ENCODE measurements at places on chromosomes 4 and X.

- DNase-seq: no peak
Observed at GRCh38 chr4:71360844-71361243, 22.0 kb downstream of the SLC4A4 start.

DNA sequence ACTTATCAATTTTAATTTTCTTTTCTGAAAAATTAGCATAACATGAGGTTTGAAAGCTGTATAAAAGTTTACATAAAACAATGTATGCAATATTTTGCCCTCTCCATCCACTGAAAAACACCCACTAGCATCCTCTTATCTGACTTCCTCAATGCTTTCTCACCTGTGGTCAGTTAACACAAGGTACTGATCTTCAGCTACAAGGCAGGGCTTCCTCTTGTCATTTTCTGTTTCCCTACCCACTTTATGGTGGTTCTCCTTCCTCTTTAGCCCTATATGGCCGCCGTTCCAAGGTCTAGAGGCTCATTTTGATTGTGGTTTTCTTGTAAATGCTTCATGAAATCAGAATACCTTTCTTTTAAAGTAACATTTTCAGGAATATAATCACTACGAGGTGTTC lies 618.6 kb upstream of the CPEB2 start:
- no peak for DNase-seq

DNA sequence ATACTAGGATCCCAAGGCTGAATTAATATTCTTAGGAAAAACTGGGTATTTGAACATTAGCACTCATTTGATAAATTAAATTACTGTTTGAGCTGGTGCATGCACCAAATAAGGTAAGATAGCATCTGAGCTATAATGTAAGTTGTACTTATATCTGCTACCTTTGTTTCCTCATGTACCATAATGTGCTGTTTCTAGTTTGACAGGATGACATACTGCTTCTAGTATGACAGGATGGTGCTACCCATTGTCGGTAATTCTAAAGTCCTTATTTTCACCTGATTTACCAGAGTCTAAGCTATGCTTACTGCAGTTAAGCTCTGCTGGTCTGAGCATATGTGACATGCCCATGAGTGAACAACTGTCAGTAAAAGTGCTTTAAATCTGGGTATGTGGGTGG lies 1017.5 kb upstream of the IGFBP7 start:
- DNase-seq: no peak

- no peak for DNase-seq
Observed at GRCh38 chr4:26763063-26763462, 97.6 kb upstream of the STIM2 start.

DNA sequence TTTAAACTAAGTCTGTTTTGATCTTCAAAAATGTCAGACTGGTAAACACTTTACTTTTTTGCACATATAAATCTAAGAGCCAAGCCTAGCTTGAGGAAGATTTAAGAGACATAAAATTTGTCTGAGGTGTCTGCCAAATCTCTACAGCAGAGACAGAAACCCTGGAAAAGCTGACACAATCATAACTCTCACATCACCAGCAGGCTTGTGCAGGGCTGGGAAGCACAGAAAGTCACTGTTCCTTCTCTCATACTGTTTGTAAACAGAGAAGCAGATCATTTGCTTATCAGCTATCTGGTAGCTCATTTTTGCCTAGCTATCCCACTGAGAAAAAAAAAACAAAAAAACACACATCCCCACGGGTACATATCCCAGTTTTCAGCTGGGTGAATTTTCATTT lies 7.0 kb downstream of the ENOX2 start:
- DNase-seq: peak; percentile 23

DNA sequence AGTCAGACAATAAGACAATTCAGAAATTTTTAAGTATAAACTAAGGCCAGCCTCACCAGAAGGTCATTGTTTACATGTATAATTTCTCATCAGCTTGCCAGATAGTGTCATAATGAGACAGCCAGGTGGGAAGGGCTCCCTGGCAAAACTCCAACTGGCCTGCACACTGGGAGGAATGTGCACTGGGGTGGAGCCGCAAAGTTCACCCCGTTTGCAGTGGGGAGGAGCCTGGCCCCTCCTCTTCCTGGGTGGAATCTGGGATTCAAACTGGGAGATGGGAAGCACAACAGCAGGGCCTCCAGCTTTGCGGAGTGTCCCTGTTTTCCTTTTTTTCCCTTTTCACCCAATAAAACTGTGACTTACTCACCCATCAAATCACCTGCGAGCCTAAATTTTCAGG lies 329.9 kb downstream of the SMARCA1 start:
- DNase-seq: no peak

DNA sequence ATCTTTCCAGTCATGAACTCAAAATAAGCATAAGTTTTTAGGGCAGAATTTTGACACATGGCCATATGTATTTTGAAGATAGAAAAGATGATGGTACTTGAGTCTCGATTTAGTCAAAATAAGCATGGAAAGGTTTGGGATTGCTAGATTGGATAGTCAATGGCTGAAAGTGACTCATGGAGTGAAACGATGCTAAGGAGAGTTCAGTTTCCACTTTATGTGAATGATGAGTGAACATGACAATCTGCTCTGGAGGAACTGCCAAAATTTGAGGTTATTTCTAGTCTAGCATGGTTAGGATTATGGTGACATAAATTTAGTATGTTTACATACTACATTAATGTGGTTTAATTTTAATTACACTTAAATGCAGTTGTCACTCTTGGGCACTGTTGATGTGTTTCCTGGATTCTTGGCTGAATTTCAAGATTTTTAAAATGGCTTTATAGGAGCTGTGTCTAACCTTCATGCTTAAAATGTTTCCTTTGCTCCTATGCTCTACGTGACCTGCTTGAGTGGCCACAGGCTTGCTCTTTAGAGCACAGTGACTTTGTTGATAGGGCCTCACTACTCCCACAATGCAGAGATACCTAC lies 17.1 kb downstream of the DDX3X start:
- DNase-seq: no peak

DNA sequence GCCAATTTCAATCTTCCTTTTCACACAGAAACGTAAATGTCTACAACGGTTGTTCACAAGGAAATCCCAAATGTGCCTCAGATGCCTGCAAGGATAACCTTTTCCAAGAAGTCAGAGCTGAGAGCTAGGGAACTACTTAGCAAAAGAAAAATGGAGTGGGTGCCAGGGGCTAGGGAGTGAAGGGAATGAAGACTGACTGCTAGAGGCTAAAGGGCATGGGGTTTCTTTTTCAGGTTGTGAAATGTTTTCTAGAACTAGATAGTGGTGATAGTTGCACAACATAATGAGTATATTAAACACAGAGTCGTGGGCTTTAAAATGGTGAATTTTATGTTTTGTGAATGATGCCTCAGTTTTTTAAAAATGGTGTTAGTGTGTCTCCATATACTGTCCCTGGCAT lies 53.4 kb downstream of the CD99L2 start:
- no peak for DNase-seq

DNA sequence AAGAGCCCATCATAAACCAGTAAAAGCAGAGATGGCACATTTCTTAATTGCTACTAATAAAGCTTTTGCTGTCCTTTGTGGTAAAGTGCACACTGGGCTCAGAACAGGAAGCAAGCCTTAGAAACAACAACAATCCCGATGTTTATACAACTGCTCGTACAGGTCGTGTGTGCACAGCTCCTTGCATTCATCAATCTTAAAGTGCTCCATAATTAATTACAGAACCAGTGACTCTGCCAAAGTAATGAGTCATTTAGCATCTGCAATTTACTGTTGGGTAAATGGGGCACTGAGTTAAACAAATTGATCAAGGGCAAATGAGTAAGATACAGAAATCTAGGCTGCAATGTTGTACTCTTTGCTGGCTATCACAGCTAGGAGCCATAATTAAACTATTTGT lies 61.3 kb upstream of the TXK start:
- DNase-seq: no peak

DNA sequence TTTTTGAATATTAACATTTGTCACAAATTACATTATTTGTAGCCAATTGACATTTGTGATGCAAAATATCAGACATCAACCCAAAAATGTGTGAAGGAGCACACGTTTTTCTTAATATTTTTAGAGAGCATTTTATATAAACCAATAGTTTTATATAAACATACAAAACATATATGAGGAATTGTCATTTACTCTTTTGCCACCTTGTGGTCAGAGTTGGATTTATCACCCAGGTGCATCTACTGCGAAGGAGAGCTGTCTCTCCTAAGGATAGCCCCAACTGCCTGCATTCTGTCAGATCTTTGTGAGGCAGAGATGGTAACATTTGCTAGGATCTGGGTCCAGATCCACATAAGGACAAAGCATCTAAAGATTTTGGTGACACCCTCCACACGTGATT lies 2.5 kb upstream of the USP27X start:
- no peak for DNase-seq

- no peak for DNase-seq
Observed at GRCh38 chr4:53161787-53162433, 204.0 kb downstream of the SCFD2 start.

GRCh38 chr4:184282251-184282713 lies 64.6 kb upstream of the ENPP6 start:
- no peak for DNase-seq

- DNase-seq: no peak
Observed at GRCh38 chr4:118898684-118899138, 10.1 kb downstream of the SYNPO2 start.

- no peak for DNase-seq
Observed at GRCh38 chr4:185920171-185920570, 108.2 kb upstream of the SORBS2 start.

DNA sequence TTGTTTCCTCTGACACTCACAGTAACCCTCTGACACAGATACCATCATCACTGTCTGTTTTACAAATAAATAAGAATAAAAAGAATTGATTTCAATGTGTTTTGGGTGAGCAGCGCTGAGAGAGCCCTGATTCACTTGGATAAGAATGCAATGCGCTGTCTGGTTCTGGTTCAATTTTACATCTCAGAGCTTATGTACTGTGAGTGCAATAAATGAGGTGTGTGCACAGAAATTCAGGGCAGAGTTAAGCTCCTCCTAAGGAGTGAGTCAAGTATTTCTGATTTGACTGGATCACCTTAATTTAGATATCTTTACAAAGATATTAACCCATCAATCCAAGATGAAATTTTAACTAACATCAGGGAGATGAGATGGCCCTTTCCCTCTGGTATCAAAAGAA lies 11.2 kb downstream of the FAM9C start:
- DNase-seq: no peak

DNA sequence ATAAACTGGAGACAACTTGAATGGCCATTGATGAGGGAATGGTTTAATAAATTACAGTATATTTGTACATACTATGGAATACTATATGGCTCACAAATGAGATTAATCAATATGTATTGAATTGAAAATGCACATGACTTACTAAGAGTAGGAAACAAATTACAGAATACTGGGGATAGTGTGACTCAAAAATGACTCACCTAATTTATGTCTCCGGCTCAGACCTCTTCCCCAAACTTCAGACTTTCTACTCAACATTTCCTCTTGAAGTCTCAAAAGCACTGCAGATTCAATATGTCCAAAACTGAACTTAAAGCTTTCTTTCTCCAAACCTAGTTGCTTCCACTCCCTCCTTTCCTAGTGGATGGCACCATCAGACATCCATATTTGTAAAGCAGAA lies 28.8 kb upstream of the GRIA3 start:
- no peak for DNase-seq

- DNase-seq: no peak
Observed at GRCh38 chrX:14354521-14354920, 174.8 kb upstream of the GLRA2 start.

- DNase-seq: no peak
Observed at GRCh38 chrX:85379174-85379907, at the start of gene POF1B. TSS of gene POF1B (minus strand) at chrX:85379665. CDS start at chrX:85379454, 211 bp downstream.

DNA sequence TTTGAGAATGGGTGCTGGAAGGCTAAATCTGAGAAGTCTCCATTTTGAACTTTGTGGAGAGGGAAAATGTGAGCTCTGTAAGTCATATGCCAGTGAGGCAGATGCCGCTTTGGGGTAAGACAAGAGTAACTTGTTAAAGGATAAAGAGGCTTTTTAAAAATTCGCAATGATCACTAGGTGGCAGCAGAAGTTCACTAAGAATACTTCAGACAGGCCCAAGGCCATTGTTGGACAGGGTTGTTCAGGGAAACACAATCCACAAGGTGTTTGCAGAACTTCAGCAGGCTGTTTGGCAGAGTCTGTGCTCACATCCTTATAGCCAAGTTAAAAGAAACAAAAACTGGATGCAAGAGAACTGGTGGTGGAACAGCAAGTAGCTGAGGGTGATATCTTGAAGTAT lies 13.7 kb upstream of the PIGA start:
- no peak for DNase-seq

DNA sequence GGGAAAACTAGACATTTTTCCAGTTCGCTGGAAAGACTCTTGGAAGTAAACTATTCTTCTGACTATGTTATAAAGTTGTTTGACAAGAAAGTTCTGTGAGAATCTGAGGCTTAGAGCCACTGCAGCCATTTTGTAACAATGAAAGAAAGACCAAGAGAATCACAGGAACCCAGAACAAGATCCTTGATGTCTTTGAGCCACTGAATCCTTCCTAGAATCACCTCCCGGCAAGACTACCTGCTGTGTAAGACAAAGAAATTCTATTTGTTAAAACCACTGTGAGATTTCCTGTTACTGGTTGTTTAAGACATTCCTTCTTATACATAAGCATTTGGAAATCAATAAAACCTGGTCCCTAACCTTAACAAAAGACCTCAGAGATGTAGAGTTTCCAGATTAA lies 175.7 kb upstream of the RASGEF1B start:
- DNase-seq: no peak

DNA sequence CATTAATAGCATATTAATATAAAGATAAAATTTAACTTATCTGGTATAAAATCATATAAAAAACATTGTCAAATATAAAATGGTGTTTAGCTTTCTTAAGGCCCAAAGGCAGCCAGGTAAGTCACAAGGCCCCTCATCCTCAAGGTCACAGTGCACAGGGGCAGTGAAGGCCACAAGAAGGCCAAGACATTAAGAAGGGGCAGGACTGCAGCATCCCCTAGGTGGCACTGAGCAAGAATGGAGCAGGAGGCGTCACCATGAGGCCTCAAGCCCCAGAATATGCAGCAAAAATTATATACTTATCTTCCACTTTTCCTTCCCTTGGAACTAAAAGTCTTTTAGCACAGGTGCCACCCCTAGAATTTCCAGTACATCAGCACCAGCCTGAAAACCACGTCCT lies 49.5 kb upstream of the MAGEA8 start:
- DNase-seq: no peak

DNA sequence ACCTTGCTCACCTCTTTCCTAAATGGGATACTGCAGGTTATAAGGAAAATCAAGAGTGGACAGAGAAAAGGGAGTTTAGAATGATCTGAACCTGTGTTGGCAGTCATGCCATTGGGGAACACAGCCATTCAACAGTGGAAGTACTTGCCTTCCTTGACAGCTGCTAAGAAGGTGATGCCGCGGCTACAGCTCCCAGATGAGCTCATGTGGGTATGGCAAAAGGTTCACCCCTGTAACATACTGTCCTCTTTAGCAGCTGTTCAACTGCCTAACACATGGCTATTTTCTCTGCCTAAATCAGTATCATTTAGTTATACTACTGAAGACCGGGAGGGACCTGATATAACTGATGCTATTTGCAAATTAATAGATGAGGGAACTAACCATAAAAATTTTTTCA lies 76.8 kb downstream of the DCHS2 start:
- DNase-seq: no peak

Data from lower leg skin (tissue), 4 donors.